Stimulated activated CD4-positive, alpha-beta T cell treated with anti-CD3 and anti-CD28 coated beads, Interleukin-4, amount 100 ng/mL, for 48 hours (primary cell): ENCODE measurements at places on chromosomes 2 and 18.

DNA sequence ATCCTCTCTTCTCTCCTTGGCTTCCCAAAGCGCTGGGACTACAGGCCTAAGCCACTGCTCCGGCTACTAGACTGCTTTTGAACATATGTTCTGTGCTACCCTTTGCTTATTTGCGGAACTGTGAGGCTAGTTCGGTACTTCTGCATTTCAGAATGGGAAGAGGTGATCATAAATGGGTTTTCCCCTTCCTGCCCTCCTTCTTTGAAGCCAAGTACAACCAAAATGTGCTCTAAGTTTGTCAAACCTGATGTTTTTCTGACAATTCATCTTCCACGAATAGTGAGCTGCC, 1.7 kb upstream of the ESCO1 start:
- no peak for DNase-seq

DNA sequence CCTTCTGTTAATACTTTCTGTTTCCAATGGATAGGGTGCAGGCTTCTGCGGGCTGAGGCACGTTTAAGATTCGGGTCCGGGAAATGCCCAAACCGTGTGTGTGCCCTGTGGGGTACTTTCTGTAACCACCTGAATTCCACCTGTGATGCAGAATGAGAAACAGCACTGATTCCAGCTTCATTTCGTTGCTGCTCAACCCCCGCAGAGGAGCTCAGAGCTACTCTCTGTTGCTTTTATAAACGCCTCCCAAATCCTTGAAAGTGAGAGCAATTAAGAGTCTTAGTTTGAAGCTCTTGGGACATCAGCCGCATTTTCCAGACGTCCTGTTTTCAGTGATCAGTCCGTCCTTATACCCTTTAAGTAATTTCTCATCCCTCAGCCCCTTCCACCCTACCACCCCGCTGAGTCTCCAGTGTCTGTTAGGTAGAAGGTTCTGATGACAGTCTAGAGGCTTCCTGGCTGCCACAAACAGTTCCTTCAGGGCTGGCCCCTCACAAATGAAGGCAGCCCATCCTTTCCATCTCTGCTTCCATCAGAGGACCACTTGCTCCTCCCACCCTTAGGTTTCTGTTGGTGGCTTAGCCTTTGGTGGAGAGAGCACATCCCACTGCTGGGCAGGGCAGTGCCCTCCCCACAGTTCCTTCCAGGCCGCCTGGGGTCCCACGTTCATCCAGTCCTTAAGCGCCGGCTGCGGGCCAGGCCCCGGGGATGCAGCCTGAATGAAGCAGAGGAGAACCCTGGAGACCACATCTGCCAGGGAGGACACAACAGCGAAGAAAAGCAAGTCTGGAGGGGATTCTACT, 230.1 kb downstream of the SEPTIN10 start:
- DNase-seq: no peak

GRCh38 chr2:179875864-179876263, 14.5 kb upstream of the ZNF385B start:
- DNase-seq: no peak

DNA sequence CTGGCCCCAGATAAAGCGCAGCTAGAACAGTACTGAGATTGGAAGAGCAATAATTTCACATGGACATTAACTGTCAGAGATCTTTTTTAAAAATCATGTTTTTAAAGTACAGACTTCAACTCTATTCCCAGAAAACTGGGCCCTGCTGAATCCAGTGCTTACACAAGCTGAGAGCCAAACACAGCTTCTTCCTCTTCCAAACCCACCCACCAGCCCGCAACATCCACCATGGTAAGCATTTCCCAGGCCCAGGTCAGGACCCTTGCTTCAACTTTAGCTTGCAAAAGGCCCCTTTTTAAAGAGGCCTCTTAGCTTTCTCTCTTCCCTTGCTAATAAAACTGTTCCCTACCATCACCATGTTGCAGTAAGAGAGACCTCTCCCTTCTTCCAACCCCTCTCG, 2.1 kb downstream of the AAK1 start:
- DNase-seq: no peak

DNA sequence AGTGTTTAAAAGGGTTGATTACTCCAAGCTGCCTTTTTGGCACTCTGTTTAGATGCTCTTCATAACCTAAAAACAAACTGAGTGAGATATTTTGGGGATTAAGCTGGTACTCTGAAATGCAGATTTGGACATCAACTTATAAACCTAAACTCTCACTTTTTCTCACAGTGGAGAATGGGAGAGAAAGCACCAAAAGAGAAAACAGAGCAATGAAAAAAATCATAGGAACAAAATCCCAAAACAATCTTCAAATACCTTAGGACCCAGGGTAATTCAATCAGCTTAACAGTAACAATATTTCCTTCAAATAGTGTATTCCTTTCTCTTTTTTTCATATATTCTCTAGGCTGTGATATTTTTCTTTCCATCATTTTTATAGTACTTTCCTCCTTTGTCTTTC, 11.5 kb downstream of the LRP1B start:
- no peak for DNase-seq

DNA sequence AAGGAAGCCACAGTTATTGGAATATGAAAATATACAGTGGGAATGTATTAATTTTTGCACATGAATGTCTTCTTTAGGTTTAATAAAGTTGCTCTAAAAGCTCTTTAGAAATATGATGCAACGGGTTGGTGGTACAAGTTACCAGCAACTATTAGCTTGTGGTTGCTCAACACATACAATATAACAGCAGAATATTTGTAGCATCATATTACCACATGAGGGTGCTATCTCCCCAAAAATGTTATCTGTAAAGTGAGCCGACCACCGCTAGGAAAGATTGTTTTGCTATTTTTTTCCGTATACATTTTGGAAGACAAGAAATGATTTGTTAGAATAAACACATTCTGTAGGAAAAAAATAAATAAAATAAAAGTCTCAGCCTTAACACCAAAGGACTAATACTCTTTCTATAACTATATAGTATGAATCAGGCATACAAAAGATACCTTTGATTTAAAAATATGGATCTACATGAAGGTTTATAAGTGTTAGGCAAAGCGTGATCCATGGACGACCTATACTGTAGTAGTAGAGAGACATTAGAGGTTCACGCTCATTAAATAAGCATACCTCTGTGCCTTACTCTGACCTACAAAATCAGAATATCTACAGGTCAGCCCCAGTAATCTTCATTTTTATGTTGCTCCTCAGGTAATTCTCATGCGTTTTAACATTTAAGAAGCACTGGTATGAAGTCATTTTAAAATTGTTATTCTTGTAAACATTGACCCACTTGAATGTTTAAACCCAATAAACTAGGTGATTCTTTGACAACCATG, 1110.6 kb upstream of the ACVR2A start:
- DNase-seq: no peak

DNA sequence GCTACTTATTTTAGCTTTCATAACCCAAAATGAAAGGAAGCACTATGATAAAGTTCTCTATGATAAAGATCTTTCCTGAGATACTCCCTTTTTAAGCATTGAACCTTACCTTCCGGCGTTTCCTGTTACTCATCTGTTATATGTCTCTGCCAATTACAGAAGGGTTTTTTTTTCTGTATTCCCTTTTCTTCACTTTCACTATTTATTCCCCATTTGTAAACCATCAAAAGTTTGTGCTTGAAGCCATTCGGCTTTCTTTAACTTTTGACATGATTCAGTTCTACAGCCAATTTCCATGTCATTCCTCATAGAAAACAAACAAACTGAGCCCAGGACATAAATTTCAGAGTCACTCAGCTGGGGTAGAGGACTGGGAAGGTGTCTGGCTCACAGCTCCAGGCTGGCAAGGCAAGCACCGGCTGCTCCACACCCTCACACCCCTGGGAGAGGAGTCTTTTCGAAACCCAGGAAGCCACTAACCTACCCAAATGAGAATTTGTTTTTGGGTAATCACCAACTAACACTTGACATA, 429.4 kb upstream of the TRIB2 start:
- DNase-seq: no peak

- DNase-seq: no peak
These were observed 150.5 kb downstream of the MBP start for GRCh38 chr18:76982038-76982437.

DNA sequence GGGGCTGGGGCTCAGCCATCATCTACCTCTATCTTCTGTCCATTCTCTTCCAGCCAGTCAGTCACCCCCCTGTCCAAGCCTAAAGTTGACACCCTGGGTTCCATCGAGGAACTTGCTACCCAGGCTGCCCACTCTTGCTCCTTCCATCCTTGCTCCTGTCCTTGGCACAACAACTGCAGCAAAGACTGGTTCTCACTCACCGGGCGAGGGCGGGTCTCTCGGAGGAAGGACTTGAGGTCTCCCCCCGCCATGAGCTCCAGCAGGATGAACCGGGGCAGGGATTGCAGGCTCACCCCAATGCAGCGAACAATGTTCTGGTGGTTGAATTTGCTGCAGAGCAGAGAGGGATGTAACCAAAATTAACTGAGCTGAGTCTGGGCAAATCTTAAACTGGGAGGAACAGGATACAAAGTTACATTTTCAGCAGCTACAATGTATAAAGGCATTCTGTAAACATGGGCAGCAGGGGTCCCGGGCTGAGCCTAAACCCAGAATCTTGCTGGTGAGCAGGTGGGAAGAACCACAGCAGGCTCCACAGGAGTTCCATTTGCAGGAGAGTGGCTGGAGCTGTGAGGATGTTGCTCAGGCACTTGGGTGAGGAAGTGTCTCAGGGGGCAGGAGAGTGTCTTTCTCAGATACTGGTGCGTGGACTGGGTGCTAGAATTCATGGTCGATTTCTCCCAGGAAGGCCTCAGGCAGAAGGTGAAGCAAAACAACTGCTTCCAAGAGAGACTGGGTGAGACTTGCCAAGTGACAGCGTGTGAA, 105.5 kb downstream of the CLIP4 start:
- DNase-seq: no peak

GRCh38 chr18:50719471-50720324, 100.1 kb downstream of the MRO start:
- no peak for DNase-seq

GRCh38 chr18:46337271-46337670, 233.1 kb downstream of the HAUS1 start:
- no peak for DNase-seq

GRCh38 chr18:1998121-1998520, 573.2 kb downstream of the METTL4 start:
- DNase-seq: no peak

DNA sequence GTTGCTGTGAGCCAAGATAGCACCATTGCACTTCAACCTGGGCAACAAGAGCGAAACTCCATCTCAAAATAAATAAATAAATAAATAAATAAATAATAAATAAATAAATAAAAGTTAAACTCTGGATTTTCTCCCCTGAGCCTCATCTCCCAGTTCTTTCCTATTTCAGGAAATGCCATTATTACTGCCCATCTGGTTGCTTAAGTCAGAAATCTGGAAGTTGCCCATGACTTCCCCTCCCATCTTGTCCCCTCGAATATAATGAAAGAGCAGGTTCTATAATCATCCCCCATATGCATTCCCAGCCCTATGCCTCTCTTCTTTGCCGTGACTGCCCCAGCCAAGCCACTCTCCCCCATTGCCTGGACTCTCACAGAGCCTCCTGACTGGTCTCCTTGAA, 4.2 kb upstream of the PSD4 start:
- no peak for DNase-seq

DNA sequence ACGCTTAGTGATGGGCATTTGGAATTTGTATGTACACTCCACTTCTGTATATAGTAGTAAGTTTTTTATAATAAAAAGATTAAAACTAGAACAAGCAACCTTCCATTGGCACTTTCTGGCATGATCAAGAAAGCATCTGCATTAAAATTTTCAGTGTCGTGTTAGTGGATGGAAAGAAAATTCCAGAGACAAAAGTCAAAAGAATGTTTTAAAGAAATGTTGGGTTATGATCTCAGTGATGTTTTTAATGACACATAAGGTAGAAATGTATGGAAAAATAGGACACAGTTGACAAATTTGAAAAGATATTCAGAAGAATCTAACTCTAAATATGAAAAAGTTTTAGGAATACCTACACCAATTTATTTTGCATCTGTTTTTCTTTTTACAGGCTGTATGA, 126.1 kb upstream of the FAM117B start:
- DNase-seq: no peak

- DNase-seq: no peak
These were observed 161.5 kb downstream of the NAPG start for GRCh38 chr18:10687161-10687925.

DNA sequence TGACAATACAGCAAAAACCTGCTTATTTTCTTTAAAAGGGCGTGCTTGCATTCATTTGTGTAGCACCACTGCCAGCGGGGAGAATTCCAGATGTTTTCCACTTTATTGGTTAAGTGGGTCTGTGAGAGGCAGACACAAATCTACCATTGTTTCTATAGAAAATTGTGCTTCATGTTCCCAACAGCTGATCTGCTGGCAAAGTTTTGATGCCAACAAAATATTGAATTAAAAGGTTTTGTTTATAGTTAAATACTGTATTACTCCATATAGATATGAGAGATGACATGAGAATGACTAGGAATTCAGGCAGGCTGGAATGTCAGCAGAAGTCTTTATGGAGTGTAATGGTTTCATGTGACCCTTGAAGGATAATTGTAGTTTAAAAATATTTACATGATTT, 182.7 kb downstream of the MC4R start:
- DNase-seq: no peak

- no peak for DNase-seq
These were observed 104.7 kb downstream of the TNS1 start for GRCh38 chr2:217897816-217898806.

DNA sequence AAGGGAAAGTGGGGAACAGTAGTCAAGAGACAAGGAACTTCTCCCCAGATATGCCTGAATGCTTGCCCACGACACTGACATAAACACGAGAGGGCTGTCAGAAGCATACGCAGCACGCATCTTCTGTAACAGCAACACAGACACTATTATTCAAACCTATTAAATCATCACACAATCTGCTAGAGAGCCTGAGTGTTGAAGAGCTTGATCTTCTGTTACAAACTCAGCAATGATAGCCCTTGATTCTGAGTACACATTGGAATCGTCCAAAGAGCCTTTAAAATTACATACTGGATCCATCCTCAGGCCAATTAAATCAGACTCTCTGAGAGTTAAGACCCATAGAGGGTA, 111.6 kb downstream of the ZNF521 start:
- DNase-seq: no peak

GRCh38 chr2:88443353-88443938, 9.0 kb downstream of the FOXI3 start:
- DNase-seq: no peak

DNA sequence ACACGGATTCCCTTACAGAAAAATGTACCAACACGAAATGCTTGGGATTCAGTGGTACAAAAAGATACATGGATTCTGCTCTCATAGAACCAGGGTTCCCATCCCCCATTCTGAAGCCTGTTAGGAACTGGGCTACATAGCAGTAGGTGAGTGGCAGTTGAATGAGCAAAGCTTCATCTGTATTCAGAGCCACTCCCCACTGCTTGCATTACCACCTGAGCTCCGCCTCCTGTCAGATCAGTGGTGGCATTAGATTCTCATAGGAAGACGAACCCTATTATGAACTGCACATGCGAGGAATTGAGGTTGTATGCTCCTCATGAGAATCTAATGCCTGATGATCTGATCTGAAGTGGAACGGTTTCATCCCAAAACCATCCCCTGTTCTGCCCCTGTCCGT, 246.4 kb downstream of the DYM start:
- no peak for DNase-seq

DNA sequence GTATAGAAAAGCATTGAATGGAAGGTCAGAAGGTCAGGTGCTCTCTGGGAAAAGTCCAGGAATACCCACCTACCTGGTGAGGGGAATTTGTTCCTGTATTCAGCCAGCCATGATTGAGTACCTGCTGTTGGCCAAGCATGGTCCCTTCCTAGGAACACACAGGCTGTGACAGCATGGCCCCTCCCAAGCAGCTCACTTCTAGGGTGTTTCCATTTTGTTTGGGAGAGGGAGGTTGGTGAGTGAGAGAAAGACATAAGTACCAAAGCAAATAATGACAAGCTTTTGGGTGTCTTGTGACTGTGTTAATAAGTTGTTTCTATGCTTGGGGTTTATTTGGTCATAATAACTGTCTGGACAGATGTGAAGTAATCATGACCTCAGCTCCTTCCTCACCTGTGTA, 46.3 kb downstream of the CABLES1 start:
- no peak for DNase-seq
